AG04450 (cell line): ENCODE measurements at places on chromosomes 11 and 22.

- DNase-seq: no peak
Measured at GRCh38 chr11:78622666-78623065, 48.0 kb upstream of the NARS2 start.

DNA sequence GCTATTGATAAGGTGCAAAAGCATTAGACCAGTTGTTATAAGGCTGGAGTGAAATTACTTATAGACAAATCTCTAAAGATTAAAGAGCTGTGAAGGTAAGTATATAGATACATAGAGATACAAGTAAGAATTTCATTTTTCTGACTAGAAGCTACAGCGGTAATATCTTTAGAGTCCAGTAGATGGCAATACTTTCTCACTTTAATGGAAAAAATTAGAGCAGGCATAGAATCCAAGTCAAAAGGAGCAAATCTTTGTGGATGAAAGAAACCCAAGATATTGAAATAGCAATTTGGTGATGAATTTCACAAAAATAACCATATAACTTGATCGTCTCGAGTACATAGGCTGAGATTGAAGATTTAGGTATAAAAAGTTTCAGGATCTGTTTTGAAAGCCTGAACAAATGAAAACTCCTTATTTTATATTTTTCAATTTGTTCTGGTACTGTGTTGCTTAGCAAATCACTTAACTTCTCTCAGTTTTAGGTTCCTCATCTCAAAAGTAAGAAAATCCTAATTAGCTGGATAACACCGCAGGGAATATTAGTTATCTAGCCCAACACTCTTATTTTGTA lies 81.9 kb downstream of the UVRAG start:
- DNase-seq: peak; percentile 7

GRCh38 chr11:64484191-64485022 lies 106.6 kb upstream of the SLC22A12 start:
- DNase-seq: no peak

GRCh38 chr11:23574149-23574548 lies 713.9 kb upstream of the CCDC179 start:
- DNase-seq: no peak

DNA sequence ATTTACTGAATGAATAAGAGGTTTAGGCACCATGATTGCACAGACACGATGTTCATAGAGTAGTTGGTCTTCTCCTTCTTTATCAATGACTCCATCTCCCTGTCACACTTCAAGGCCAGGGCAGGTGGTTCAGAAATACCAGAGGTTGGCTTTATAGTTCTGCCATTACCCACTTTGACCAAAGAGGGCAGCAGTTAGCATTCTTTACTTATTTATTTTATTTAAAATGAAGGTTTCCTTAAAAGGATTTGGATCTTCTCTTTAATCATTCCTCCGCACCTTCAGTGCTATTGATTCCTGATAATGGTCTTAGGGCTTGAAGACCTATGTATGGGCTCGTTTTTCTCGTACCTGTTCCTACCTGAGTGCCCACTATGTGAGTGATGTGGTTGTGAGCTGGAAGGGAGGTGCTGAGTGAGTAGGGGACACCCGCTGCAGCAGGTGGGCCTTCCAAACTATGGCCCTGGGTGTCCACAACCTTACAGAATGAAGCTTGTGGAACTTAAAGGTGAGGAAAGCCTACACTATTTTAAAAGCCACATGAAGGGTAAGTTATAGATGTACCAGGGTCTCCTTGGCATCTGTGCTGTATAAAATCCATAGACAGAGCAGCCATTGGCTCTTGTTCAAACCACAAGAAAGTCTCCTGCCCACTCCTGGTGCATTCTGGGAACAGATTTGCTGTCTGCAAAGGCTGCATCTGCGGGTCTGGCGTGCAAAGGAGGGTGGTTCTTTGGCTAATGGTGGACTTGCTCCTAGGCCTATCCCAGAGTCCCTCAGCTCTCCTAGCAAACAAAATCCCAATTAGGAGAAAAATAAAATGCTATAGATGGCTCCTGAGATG lies 35.0 kb downstream of the TIMP3 start:
- no peak for DNase-seq

- DNase-seq: no peak
Measured at GRCh38 chr11:45748801-45749200, 56.1 kb upstream of the SLC35C1 start.

GRCh38 chr11:111460856-111461255 lies 51.3 kb downstream of the BTG4 start:
- DNase-seq: no peak

DNA sequence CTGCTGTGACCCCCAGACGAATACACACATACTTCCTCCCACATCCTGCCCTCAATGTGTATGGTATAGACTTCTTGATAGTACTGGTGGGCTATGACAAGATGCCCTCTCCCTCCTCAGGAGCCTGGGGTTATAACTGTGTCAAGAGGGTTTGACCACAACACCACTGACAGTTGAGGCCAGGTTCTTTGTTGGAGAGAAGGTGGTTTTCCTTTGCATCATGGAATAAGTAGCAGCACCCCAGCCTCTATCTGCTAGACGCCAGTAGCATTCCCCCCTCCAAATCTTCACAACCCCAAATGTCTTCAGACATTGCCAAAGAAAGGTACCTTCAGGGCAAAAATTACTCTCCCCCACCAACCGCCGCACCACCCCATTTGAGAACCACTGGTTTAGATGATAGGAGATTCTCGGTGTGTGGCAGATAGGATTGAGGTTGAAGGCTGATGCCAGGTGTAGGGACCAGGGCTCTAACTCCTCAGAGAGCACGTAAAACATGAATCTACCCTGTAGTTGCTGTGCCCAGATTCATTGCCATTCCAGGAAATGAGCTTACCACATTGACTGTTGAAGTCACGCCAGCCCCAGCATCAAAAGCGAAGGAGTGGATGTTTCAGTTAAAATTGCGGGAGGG lies 5.5 kb upstream of the MYO18B start:
- no peak for DNase-seq

DNA sequence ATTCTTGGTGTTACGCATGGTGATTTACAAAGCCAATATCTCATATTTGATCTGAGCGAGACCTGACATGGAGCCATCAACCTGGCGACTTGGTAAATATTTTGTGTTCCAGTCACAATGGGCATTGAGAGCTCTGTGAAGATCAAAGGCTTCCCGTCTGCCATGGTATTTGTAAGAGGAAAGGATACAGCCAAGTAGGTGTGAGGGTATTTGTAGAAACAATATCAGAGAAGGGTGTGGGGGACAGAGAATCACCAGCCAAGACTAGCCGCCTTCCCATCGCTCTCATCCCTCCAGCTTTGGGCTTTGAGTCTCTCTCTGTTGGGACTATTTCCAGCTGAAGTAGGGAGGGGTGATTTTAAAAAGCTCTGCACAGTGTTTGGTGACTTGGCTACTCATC lies 173.4 kb upstream of the BDNF start:
- DNase-seq: no peak

DNA sequence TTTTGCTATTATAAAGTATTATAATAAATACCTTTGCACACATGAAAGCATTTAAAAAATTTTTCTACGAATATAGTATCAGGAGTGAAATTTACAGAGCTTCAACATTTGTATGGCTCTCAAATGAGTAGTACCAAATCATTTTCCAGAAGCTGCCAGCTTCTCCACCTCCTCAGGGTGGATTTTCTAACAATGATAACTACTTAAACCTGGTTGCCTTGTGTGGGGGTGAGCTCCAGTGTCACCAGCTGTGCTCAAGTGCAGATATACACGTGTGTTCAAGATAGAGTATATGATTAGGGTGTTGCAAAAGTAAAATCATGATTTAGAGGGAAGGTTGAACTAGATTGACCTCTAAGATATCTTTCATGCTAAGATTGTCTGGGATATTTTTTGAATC lies 48.2 kb downstream of the HORMAD2 start:
- no peak for DNase-seq

- DNase-seq: no peak
Measured at GRCh38 chr11:69912911-69913451, 93.8 kb upstream of the FGF3 start.

DNA sequence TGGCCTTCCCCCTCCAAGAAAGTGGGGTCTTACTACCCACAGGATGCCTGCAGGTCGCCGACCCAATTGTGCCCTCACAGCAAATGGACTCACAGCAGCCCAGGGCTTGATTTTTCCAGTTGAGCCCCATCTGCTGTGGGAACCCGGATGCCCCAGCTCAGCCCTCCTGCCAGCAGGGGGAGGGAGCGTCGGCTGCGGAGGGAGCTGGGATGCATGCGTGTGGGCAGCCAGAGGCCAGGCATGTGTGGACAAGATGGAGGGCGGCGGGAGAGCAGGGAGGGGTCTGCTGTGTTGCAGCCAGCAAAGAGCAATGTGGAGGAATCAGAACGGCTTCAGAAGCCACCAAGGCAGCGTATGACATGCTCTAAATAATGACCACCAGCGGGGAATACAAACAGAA lies 41.0 kb upstream of the EIF3D start:
- no peak for DNase-seq

DNA sequence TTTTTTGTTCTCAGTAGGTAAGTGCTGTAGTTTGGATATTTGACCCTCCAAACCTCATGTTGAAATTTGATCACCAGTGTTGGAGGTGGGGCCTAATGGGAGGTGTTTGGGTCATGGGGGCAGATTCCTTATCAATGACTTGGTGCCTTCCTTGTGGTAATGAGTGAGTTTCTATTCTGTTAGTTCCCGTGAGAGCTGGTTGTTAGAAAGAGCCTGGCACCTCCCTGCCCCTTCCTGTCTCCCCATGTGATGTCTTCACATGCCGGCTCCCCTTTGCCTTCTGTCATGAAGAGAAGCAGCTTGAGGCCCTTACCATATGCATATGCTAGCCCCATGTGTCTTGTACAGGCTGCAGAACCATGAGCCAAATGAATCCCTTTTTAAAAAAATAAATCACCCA lies 138.3 kb downstream of the TMEM135 start:
- DNase-seq: no peak

- DNase-seq: no peak
Measured at GRCh38 chr11:86889001-86889341, 66.2 kb downstream of the FZD4 start.

- no peak for DNase-seq
Measured at GRCh38 chr11:70471254-70471653, 72.9 kb downstream of the CTTN start.

DNA sequence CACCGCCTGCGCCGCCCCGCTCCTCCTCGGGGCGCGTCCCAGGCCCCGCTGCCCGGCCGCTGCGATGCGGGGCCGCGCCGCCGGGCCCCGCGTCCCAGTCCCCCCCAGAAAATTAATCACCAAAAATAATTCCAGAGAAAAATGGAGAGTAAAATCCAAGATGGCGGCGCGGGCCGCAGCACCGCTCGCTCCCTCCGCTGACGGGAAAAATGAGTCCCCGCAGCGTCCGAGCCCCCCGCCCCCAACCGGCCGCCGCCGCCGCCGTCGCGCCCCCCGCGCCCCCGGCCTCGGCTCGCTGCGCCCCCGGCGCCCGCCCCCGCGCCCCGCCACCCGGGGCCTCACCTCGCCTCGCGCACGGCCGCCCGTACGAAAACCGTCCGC lies at the start of gene KMT5B:
Gene KMT5B (minus strand): TSS at position 162 of the 381 bp plus-strand sequence. CDS start 23,220 bp downstream, outside the sequence.
- DNase-seq: peak; percentile 39

GRCh38 chr11:94675239-94675638 lies 92.9 kb upstream of the AMOTL1 start:
- DNase-seq: no peak

- DNase-seq: no peak
Measured at GRCh38 chr11:118666371-118666770, 13.1 kb downstream of the TREH start.

DNA sequence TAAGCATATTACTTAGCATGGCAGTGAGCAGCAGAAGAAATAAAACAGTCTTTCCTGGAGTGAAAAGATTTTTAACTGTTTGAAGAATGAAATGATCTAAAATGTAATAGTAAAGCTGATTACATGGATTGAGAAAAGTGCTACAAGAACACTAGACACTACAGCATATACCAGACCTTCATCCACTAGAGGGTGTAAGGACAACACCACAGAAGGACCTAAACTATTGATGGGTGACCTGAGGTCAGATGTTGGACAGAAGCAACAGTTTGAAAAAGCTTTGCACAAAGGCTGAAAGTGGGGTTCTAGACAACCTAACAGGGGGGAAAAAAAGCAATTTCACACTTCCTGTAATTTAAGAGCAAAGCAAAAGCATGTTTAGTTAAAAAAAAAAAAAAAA lies 97.7 kb downstream of the RBFOX2 start:
- DNase-seq: peak; percentile 43

GRCh38 chr22:36280379-36280778 lies 27.4 kb downstream of the APOL1 start:
- DNase-seq: no peak

- no peak for DNase-seq
Measured at GRCh38 chr11:134843020-134843419, 431.0 kb upstream of the B3GAT1 start.

- DNase-seq: no peak
Measured at GRCh38 chr11:73576185-73576614, 21.7 kb downstream of the FAM168A start.

GRCh38 chr22:49962012-49962750 lies 1.6 kb downstream of the PIM3 start:
- peak; percentile 70 for DNase-seq

DNA sequence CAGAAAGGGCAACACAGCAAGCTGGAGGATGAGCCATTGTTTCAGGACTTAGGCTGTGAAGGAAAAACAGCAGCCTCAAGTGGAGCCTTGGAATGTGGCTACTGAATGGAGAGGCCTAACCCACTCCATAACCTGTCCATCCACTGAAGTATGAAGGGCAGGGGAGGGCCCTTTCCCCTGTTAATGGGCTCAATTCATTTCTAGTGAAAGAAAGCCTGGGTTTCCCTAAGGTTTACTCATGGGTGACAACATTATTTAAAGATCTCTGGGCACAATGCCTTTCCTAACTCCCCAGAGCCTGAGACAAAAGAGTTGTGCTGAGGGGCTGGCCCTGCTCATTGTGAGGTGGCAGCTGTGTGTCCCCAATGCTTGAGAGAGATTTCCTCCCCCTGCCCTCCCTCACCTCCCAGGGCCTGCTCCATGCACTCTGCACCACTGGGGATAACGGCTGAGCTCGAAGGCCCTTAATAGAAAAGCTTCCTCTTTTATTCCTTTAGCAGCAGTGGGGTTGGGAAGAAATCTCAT lies 83.8 kb downstream of the ME3 start:
- no peak for DNase-seq

- no peak for DNase-seq
Measured at GRCh38 chr11:76629116-76629852, 41.3 kb downstream of the LRRC32 start.

DNA sequence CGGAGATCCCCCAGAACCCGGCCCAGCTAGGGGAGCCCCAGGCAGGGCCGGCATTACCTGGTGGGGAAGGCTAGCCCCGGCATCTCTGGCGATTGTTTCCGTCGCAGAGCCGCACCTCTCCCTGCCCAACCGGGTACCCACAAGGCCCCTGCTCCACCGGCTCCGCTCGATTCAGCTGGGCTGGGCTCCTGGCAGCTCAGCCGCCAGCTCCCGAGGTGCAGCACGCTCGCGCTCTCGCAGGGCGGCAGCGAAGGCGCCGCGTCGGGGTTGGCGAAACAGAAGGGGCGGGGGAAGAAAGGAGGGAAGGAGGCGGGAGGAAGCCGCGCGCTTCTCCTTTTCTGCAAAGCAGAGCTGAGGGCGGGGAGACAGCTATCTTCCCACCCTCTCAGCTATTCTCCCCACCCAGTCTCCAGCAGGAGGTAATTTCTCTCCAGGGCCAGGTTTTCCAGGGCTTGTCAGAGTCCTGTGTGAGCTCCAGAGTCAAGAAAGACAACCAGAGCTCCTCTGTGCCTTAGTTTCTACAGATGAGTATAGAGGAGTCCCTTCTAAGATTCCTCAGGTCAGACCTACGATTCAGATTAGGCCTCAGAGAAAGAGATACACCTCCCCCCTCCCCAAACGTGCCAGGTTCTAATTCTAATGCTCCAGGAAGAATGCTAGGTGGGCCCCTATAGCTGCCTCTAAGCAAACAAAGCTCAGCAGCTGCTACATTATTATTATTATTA lies 62.0 kb downstream of the PAK1 start:
- peak; percentile 50 for DNase-seq

GRCh38 chr22:24601217-24602104 lies 1.5 kb upstream of the GGT1 start:
- no peak for DNase-seq
